Chondrocyte (in vitro differentiated cells): ENCODE measurements at places on chromosomes 4 and X. TPM values are rescaled to one million over a fixed set of nuclear protein-coding genes. Genes with fewer than 3 reads are reported as not detected.

GRCh38 chrX:123464709-123465108 is 268.1 kb downstream of the THOC2 start:
- no peak overlapping the region for H3K4me3 ChIP-seq
- no peak overlapping the region for H3K27ac ChIP-seq
- H3K27me3 ChIP-seq: peaks cover 2% of the 10 kb centered on the region
- no peaks in the 10 kb centered on the region for H3K4me1 ChIP-seq

DNA sequence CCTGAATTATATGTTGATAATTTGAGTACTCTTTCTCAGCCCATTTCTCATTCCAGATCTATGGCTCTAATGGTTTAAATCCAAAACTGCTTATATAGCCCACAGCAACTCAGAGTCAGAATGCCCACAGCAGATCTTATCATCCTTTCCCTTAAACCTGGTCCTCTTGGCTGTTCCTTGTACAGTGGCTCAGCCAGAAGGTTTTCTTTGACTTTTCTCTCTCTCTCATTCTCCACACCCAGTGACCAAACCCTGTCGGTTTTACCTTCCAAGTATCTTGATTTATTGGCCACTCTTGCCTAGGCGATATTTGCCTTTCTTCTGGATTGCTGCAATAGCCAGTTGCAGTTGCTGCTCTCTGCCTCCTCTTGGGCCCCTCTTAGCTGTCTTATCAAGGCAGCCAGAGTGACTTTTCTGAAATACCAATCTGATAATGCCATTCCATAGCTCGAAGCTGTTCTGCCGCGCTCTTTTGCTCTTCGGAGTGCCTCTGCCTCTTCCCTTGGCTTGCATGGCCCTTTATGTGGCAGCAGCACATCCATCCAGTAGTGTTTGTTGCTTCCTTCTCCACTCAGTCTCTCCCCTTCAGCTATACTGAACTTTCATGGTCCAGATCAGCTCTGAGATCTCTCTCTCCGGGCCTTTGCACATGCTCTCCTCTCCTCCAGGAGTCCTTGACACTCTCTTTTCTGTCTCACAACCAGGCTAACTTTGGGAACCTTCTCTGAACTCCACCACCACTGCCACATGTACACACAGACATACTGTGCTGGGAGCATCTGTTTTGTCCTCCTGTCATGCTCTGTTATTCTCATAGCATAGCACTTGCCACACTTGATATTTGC is 11.8 kb downstream of the GAB1 start:
- H3K27ac ChIP-seq: no peak overlapping the region
- no peaks in the 10 kb centered on the region for H3K27me3 ChIP-seq
- H3K36me3 ChIP-seq: no peaks in the 10 kb centered on the region
- peaks cover 63% of the 10 kb centered on the region for H3K4me1 ChIP-seq

LANCL3 gene
- total RNA-seq: 0.05 TPM in 1 of 3 replicates, not detected in the others

RHOXF2B gene
- not detected in 3 replicates for total RNA-seq

GRCh38 chrX:106935175-106935574 is 15.0 kb downstream of the CLDN2 start:
- H3K4me3 ChIP-seq: no peak overlapping the region
- H3K36me3 ChIP-seq: no peaks in the 10 kb centered on the region

DNA sequence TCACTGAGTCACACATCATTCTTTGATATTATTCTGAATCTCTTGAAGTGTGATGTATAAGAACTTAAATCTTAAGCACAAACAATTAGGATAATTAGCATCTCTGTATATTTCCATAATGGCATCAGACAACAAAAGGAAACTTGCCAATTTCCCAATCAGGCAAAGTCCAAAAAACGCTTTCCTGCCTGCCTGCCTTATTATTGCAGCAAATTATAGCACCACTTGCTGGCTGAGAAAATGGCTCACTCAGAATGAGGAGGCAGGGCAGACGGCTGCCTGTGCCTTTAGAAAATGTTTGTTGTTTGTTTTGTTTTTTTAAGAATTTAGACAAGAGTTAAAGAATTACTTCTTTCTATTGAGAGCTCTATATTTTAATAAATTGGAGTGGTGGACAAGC is 27.7 kb upstream of the NR3C2 start:
- H3K4me3 ChIP-seq: no peak overlapping the region
- H3K36me3 ChIP-seq: no peaks in the 10 kb centered on the region
- H3K27me3 ChIP-seq: peaks cover 21% of the 10 kb centered on the region
- no peak overlapping the region for H3K27ac ChIP-seq
- no peak for DNase-seq
- no peaks in the 10 kb centered on the region for H3K4me1 ChIP-seq

GRCh38 chr4:64359489-64359888 is 49.8 kb downstream of the TECRL start:
- no peak overlapping the region for H3K27ac ChIP-seq
- no peaks in the 10 kb centered on the region for H3K36me3 ChIP-seq
- H3K4me1 ChIP-seq: no peaks in the 10 kb centered on the region
- peaks cover 2% of the 10 kb centered on the region for H3K27me3 ChIP-seq

DNA sequence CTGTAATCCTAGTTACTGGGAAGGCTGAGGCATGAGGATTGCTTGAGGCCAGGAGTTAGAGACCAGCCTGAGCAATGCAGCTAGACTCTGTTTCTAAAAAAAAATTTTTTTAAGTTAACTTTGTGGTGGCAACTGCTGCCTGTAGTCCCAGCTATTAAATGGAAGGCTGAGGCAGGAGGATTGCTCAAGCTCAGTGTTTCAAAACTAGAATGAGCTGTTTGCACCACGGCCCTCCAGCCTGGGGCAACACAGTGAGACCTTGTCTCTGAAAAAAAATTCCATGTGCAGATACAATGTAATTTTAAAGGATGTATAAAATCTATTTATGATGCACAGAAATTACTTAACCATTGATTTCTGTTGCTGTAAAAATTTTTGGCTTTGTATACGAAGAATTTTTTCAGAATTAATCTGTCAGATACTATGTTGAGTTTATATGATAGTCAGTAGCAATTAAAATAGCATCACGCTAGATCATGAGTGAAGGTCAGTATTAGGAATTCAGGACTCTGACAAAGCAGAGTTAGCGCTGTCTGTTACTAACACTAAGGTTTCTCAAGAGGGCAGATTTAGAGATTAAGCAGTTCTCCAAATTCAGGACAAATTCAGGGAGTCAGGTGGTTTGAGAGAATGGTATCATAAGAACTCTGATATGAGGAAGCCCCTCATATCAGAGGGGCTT is 8.3 kb upstream of the AGA start:
- no peak for DNase-seq

TMEM144 gene
- 2.6 to 4.1 TPM (median 3.0 TPM) in 3 replicates for total RNA-seq

GRCh38 chrX:85905851-85906250 is 141.5 kb downstream of the CHM start:
- H3K4me3 ChIP-seq: no peak overlapping the region
- H3K4me1 ChIP-seq: no peaks in the 10 kb centered on the region
- H3K36me3 ChIP-seq: peaks cover 3% of the 10 kb centered on the region
- H3K27me3 ChIP-seq: no peaks in the 10 kb centered on the region
- no peak overlapping the region for H3K27ac ChIP-seq

- peaks cover 5% of the 10 kb centered on the region for H3K27me3 ChIP-seq
- no peaks in the 10 kb centered on the region for H3K36me3 ChIP-seq
- no peak for DNase-seq
- H3K4me1 ChIP-seq: no peaks in the 10 kb centered on the region
- H3K27ac ChIP-seq: no peak overlapping the region
These were observed 21.8 kb downstream of the TLR2 start for GRCh38 chr4:153705743-153706468.

GRCh38 chrX:16957751-16958150 is 11.3 kb downstream of the REPS2 start:
- H3K27ac ChIP-seq: no peak overlapping the region
- H3K4me3 ChIP-seq: no peak overlapping the region
- H3K36me3 ChIP-seq: no peaks in the 10 kb centered on the region
- peaks cover 16% of the 10 kb centered on the region for H3K4me1 ChIP-seq
- no peak for DNase-seq
- peaks cover 11% of the 10 kb centered on the region for H3K27me3 ChIP-seq

MPP1 gene
- 9.0 to 14.2 TPM (median 13.3 TPM) in 3 replicates for total RNA-seq

GRCh38 chr4:120281581-120281980 is 214.9 kb upstream of the MAD2L1 start:
- no peak overlapping the region for H3K27ac ChIP-seq
- H3K4me3 ChIP-seq: no peak overlapping the region
- no peak for DNase-seq
- no peaks in the 10 kb centered on the region for H3K4me1 ChIP-seq

GRCh38 chrX:106177106-106177981 is 9.2 kb downstream of the PWWP3B start:
- peak overlapping the region; percentile 68 for H3K27ac ChIP-seq
- H3K36me3 ChIP-seq: no peaks in the 10 kb centered on the region
- peak overlapping the region; percentile 65 for H3K4me3 ChIP-seq

DNA sequence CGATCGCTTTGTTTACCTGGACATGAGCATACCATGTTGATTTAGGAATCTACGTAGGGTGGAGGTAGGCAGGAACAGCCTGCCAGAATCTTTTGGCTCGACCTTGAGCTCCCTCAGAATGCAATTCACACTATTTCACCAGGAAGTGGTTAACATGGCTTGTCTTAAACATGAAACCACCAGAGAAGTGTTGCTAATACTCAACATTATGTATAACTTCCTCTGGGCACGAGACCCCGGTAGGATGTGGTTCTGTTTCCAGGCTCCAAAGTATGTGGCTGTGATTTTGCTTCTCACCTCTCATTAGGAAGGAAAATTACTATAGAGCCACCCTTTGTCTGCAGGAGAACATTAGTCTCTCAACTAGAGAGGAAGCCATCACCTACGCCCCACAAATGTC is 59.0 kb upstream of the VCX3B start:
- H3K27me3 ChIP-seq: no peaks in the 10 kb centered on the region
- H3K36me3 ChIP-seq: no peaks in the 10 kb centered on the region
- H3K4me1 ChIP-seq: peaks cover 7% of the 10 kb centered on the region
- no peak for DNase-seq
- no peak overlapping the region for H3K27ac ChIP-seq

GRCh38 chr4:14916554-14917297 is 85.6 kb upstream of the CPEB2 start:
- no peak for DNase-seq
- H3K36me3 ChIP-seq: no peaks in the 10 kb centered on the region
- H3K27me3 ChIP-seq: no peaks in the 10 kb centered on the region
- peaks cover 10% of the 10 kb centered on the region for H3K4me1 ChIP-seq

DNA sequence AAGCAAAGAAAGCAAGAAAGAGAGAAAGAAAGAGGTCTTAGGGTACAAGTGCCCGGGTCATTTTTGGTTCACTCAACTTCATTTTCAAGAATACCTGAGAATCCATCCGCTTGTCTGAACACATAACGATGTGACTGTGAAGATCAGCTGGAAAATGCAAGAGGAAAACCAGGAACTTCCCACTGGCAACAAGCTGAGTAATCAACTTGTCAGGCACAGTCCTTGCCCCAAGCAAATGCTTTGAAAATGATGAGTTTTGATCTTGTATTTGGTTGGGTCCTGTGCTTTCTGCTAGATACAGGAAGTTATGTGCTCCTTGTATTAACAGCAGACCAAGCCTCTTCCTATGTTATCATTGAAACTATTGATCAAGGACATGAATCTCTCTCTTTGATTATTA is 239.1 kb downstream of the ASMT start:
- H3K4me3 ChIP-seq: no peak overlapping the region
- H3K4me1 ChIP-seq: peaks cover 9% of the 10 kb centered on the region

- DNase-seq: no peak
- peaks cover 5% of the 10 kb centered on the region for H3K36me3 ChIP-seq
- H3K27me3 ChIP-seq: no peaks in the 10 kb centered on the region
- H3K4me1 ChIP-seq: peaks cover 92% of the 10 kb centered on the region
- no peak overlapping the region for H3K4me3 ChIP-seq
These were observed 19.2 kb downstream of the SH3RF1 start for GRCh38 chr4:169251291-169252235.

DNA sequence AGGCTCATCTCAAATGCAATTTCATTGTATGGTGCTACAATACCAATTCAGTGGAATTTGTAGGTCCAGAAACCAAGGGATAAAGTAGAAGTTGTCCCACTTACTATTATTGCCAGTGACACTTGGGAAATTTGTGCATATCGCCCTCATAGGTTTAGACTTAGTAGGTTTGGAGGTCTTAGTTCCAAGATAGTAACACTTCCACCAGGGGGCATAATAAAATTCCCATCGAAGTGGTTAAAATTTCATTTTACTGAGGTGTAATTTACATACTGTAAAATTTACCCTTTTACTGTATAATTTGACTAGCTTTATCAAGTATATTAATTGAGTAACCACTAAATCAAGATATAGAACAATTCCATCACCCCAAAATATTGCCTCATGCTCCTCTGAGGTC is 174.6 kb downstream of the INPP4B start:
- no peak for DNase-seq
- H3K4me1 ChIP-seq: no peaks in the 10 kb centered on the region
- no peaks in the 10 kb centered on the region for H3K27me3 ChIP-seq
- H3K36me3 ChIP-seq: peaks cover 25% of the 10 kb centered on the region

DNA sequence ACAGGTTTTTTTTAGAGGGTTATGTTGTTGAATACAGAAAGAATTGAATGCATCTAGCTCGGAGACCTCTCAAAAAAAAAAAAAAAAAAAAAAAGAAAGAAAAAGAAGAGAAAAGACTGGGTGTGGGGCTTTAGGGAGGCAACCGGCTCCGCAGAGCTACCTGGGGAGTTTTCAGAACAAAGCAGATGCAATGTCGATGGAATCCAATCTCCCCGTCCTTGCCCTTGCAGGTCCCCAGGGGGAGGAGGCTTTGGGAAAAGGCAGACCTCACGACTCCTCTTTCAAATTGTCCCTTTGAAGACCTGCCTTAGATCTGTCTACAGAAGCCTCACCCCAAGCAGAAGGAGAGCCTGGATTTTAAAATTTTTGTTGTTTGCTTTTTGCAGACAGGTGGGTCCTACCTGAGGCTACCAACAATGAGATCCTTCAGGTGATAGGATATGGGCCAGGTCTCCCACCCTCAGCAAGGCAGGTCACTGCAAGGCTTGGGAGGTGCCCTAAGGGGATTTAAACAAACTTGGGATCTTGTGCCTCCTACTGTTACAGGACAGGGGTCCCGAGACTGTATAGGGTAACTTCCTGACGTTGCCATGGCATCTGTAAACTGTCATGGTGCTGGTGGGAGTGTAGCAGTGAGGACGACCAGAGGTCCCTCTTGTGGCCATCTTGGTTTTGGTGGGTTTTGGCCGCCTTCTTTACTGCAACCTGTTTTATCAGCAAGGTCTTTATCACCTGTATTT is 75.2 kb upstream of the PRKX start:
- no peak overlapping the region for H3K27ac ChIP-seq
- no peaks in the 10 kb centered on the region for H3K36me3 ChIP-seq
- no peak for DNase-seq
- peaks cover 51% of the 10 kb centered on the region for H3K27me3 ChIP-seq

DNA sequence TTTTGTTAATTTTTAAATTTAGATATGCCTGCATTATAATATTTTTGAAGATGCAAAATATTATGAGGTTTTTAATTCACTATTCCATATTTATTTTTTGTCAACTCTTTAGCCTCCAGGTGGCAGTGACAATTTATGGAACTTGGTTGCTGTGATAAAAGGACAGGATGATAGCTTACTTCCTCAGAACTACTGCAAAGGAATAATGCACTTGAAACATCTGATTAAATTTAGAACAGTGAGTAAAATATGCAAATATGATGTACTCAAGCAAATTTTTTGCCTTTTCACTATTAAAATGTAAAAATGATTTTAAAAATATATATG is 45.1 kb downstream of the SPATA4 start:
- no peak overlapping the region for H3K27ac ChIP-seq
- peaks cover 8% of the 10 kb centered on the region for H3K4me1 ChIP-seq
- H3K36me3 ChIP-seq: no peaks in the 10 kb centered on the region
- DNase-seq: no peak
- no peaks in the 10 kb centered on the region for H3K27me3 ChIP-seq
